ENCODE measurements at places on chromosomes 13 and 19.

DNA sequence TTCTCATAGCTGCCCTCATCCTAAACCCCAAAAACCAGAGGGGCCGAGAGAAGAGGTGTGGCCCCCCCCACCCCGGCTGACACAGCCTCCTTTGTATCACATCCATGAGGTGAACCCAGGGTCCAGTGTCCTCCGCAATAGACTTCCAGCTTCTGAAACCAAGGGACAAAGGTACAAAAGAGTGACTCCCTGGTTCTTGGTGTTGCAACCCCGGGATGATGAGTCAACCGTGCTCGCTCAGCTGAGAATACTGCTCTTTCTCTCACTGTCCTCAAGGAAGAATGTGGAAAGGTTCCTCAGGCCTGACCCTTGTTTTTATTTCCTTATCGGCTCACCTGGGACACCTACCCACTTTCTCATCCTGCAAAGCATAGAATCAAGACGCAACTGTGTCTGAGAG, 5.5 kb downstream of the SLC15A1 start:
- DNase-seq = no peak

DNA sequence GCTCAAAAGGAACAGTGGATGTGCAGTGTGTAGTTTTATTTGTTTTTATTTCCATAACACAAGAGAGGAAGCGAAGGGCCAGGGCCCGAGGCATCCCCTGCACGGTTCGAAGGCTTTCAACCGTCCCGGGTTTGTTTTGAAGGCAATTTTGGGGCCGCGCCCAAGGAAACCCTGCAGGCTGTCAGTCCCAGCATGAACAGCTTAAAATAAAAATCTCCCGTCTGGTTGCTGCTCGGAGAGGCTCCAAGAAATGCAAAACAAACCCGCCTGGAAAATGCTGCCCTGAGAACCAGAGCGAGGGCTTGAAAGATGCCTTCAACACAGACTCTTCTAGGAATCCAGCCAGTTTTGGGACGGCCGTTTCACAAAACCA, 16.0 kb downstream of the LSM4 start:
- peak; percentile 58 for DNase-seq

DNA sequence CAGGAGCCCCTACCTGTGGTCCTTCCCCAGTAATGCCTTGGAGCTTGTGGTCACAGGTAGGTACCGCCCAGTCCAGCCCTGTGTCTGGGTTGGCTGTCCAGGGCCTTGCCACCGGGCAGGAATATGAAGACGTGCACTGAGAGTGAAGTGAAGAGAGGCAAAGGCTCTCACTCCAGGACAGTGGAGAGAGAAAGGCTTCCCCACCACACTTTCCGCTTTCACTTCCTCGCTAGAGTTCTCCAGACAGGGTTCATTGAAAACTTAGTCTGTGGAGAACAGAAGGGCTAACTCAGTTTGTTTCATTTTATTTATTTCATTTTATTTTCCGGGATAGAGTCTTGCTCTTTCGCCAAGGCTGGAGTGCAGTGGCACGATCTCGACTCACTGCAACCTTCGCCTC, 14.2 kb downstream of the FCAR start:
- no peak for DNase-seq

GRCh38 chr13:20173116-20173746, 12.4 kb upstream of the GJA3 start:
- DNase-seq = no peak

DNA sequence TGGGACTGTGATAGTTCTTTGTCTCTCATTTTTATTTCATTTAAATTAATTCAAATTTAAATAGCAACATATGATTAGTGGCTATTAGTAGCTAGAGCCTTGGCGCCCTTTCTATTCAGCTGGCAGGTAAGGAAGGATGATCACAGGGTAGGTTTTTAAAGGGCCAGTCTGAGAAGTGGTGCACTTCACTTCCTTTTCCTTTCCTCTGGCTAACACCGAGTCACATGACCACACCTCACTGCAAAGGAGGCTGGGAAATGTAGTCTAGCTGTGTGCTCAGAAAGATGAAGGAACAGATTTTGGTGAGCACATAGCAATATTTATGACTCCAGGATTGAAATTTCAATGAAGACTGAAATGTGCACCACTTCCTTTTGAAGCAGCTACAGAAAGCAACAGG, 128.7 kb downstream of the TSHZ3 start:
- DNase-seq = no peak

All from left cardiac atrium (tissue), 4 donors.